Kidney capillary endothelial cell (primary cell): ENCODE measurements at places on chromosomes 11 and 22.

- no peak for DNase-seq
Measured at GRCh38 chr11:18277565-18278271, 11.7 kb downstream of the SAA1 start.

- DNase-seq, result peak; percentile 50
Measured at GRCh38 chr11:27296497-27296896, 66.5 kb downstream of the CCDC34 start.

DNA sequence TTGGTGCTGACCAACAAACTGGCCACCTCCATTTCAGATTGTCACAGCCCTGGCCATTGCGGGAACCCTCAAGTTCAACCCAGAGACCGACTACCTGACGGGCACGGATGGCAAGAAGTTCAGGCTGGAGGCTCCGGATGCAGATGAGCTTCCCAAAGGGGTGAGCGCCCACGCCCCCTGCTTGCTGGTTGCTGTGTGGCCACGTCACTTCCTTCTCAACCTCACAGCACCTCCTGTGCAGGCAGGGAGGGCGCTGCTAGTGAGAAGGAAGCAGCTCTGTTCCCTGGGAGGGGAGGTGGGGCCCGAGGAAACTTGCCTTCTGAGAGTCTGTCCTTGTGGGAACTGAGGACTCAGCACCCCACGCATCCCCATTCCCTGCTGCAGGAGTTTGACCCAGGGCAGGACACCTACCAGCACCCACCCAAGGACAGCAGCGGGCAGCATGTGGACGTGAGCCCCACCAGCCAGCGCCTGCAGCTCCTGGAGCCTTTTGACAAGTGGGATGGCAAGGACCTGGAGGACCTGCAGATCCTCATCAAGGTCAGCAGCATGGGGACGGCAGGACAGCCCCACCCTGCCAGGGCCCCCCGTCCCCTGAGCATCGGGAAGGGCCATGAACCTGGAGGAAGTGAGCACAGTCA lies 19.3 kb downstream of the POLR3H start:
- DNase-seq, result no peak

- no peak for DNase-seq
Measured at GRCh38 chr11:15815246-15816195, 540.8 kb downstream of the SOX6 start.

GRCh38 chr11:33377412-33378370 lies 120.5 kb downstream of the HIPK3 start:
- no peak for DNase-seq

DNA sequence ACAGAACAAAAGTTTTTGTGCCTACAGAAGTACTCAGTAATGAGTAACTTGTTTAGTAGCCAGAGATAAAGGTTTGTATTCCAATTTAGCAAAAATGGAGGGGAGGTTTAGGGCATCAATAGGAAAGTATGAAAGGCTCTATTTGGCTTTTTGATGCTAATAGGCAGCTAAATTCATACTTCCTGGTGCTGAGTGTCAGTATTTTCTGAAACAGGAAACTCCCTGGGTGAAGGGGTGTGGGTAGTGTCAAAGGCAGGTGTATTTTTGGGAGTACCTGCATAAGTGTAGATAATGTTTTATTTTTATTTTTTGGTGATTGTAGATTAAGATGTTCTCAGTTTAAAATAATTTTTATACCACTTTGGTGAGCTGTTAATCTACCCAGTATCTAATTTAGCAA lies 29.3 kb upstream of the MMP7 start:
- no peak for DNase-seq

GRCh38 chr22:19368876-19369275 lies 62.7 kb downstream of the HIRA start:
- no peak for DNase-seq

DNA sequence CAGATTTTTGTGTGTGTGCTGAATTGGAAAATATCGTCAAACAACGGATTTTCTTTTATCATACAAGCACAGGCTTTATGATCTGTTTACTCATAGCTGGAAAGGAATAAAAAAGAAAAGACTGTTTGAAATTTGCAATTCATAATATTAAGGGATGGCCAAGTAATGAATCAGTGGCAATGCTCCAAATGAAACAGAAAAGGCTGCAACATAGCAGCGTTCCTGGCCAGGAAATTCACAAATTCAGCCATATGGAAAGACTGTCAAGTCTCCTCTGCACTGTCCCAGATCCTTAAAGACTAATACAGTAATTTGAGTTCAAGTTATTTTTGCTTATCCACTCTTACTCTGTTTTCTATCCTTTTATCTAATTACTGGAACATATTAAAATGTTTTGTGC lies 98.2 kb downstream of the MSANTD4 start:
- no peak for DNase-seq

- DNase-seq, result no peak
Measured at GRCh38 chr11:71165771-71166170, 86.6 kb downstream of the SHANK2 start.

DNA sequence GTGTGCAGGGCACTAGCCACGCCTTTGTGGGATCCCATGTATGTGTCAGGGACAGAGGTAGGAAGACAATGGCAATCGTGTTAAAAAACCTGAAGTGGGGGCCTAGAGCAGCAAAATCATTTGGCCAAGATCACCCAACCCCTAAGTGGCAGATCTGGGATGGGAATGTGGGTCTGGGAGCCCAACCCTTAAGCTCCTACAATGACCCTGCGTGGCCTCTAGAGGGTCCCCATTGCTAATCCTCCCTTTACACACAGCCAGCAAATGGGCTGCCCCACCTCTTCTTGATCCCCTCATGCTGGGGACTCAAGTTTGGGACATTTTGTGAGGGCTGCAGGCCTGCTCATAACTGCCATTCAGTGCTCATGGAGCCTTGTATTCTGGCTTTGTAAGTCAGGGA lies 73.2 kb upstream of the SUSD2 start:
- no peak for DNase-seq

DNA sequence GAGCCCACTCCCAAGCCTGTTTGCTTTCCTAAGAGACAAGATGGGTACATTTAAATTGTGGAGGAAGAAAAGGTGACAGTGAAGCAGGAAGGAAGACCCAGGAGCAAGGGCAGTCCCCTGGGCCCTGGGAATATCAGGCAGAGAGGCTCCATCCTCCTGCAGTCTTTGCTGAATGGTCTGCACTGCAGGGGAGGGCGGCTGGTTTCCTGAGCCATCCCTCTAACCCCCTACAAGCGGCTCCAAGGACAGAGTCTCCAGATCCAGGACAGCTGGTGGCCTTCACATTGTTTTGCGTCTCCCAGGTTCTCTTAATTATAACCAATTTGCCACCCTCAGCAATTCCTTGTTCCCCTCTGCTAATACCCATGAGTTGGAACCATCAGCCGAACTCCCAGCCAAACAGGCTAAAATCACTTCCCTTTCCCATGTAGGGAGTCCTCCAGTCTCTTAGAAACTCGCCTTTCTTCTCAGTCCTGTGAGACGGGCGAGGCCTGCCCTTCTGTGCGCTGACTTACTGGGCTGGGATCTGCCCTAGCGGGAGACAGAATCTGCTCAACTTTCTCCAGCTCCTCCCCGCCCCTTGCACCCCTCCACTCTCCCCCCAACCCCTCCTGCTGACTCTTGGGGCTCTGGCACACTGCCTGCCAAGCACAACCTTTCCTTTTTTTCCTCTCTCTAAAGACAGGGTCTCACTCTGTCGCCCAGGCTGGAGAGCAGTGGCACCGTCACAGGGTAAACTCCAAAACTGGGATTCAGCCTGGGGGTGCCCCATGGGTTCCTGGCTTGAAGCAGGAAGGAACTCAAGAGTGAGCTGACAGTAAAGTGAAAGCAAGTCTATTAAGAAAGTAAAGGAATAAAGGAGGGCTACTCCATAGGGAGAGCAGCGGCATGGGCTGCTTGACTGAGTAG lies 53.4 kb upstream of the EMID1 start:
- no peak for DNase-seq

- no peak for DNase-seq
Measured at GRCh38 chr11:28798286-28798685, 690.1 kb downstream of the METTL15 start.

DNA sequence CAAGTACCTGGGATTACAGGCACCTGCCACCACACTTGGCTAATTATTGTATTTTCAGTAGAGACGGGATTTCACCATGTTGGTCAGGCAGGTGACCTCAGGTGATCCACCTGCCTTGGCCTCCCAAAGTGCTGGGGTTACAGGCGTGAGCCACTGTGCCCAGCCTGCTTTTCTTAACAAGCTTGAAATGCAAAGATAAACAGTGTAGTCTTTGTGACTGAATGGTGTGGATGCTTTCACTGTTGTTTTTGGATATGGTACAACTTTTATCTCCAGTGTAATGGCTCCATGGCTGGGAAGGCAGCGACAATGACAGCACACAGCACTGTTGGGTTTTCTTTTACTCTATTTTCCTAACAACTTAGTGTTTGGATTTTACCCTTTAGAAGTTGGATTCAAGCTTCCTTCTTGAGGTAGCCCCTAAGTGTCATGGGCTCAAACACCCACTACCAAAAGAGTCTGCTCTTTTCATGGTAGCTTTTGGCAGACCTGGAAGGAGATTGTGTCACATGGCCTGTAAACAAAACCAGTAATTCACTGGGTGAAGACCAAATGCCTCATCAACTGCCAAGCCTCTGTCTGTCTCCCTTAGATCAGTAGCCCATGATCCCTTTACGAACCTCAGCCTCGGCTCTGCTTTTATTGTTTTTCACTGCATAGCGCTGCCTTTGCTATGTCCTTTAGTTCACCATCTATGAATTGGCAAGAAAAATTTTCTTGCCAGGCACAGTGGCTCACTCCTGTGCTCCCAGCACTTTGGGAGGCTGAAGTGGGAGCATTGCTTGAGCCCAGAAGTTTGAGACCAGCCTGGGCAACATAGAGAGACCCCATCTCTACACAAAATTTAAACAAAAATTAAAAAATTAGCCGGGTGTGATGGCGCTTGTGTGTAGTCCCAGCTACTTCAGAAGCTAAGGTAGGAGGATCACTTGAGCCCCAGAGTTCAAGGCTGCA lies 6.4 kb downstream of the VPS51 start:
- DNase-seq, result no peak

- no peak for DNase-seq
Measured at GRCh38 chr11:27210531-27210930, 152.5 kb downstream of the CCDC34 start.

DNA sequence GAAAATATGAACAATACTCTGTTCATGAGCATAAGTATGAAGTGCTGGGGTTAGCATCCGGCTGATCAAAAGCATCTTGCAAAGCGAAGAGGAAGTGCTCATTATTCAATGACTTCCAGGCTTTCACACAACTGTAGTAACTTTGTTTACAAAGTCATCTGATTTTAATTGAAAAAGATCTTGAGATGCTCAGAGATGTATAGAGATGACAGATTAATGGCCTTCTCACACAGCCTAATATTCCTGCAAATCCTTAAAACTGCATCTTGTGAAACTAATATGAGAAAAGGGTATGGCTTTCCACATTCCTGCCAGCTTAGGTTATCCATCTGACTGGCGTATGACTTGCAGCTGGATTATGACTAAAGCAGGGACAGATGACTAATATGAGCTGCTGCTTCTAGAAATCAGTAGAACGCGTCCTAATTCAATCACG lies 125.4 kb downstream of the CASP12 start:
- DNase-seq, result peak; percentile 92

DNA sequence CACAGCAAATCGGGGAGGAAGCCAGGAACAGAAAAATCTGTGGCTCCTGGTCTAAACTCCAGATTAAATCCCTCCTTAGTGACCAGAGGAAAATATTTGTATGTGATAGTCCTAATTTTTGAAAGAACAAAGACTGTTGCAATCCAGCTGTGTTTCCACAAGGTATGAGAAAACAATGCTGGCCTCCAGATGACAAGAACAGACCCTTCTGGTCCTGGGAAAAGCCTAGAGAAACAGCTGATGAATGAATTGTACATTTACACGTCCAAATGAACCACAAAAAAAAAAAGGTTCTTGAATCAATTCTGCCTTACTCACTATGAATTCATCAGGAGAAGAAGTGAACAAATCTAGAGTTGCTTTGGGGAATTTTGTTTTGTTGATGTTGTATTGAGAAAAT lies 63.7 kb downstream of the ETS1 start:
- no peak for DNase-seq

DNA sequence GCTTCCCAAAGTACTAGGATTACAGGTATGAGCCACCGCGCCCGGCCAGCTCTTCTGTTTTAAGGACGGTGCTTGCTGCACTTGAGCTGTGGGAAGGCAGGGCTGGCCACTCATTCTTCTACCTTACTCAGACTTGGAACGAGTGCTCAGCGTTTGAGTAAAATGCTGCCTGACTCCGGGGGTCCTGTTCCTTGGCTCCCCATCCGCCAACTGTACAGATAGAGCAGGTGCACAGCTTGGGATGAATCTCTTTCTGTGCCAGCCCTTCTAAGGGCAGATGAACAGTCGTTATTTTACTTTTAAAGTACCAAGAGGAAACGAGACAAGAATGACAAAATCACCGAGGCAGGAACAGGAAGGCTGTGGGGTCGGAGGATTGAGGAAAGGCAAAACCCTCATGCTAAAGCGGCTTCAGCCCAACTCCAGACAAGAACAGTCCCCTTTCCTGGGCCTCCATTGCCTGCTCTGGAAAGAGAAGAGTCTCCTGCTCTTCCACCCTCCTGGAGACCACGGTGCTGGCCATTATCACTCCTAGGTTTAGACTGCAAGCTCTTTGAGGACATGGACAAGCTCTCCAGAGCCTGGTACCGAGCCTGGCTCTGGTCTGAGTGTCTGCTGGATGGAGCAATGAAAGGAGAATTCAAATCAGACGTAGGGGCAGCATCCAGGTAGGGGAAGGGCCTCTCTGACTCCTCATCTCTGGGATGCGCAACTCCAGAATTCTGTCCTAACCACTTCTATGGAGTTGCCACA lies 1.1 kb upstream of the SUN2 start:
- no peak for DNase-seq

- DNase-seq, result peak; percentile 91
Measured at GRCh38 chr22:38228873-38229740, 27.3 kb downstream of the MAFF start.

- DNase-seq, result no peak
Measured at GRCh38 chr11:112902361-112903011, 58.7 kb upstream of the NCAM1 start.

DNA sequence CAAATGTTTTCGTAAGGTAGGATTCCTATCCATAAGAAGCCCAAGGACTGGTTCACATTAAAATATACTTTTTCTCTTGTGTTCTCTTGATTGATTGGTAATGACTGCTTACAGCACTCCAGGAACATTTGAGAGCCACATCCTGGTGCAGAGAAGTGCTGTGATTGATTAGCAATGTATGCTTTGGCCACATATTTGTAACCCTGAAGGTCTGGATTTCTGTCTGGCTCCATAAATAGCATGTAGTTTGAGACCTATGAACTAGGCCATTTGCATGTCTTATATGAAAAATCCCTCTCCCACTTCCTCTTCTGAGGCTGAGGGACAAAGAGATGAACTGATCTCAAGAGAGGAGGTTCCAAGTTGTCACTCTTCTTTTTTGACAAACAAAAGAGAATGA lies 49.3 kb upstream of the CD44 start:
- DNase-seq, result no peak
